SJCRH30 (cell line): ENCODE measurements at places on chromosomes 1 and 21.

DNA sequence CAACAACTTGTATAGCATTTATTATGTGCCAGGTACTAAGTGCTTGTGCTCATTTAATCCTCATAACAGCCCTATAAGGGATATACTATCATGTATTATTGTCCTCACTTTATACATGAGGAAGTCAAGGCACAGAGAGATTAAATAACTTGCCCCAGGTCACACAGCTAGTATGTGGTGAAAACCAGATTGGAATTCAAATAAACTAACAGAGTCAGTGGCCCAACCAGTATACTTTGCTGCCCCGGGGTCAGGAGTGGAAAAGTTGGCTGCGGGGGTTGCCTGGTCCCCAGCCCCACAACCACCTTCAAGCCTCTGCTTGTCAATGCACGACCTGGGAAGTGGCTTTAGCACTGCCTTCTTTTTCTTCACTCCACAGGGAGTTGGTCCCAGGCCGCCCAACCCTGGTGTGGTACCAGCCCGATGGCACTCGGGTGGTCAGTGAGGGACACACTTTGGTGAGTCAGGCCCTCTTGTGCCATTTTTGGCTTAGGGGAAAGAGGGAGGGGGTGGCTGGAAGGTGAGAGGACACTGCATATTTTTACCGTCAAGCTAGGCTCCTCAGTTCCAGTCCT, 2.5 kb downstream of the ADAM15 start:
- DNase-seq: no peak

DNA sequence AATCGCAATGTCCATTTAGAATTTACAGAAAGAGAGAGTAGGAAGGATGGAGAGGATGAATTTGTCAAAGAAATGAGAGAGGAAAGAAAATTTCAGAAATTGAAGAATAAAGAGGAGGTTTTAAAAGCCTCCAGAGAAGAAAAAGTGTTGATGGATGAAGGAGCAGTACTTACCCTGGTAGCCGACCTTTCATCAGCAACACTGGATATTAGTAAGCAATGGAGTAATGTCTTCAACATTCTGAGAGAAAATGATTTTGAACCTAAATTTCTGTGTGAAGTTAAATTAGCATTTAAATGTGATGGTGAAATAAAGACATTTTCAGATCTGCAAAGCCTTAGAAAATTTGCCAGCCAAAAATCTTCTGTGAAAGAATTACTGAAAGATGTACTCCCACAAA, 12.5 kb downstream of the L1TD1 start:
- no peak for DNase-seq

DNA sequence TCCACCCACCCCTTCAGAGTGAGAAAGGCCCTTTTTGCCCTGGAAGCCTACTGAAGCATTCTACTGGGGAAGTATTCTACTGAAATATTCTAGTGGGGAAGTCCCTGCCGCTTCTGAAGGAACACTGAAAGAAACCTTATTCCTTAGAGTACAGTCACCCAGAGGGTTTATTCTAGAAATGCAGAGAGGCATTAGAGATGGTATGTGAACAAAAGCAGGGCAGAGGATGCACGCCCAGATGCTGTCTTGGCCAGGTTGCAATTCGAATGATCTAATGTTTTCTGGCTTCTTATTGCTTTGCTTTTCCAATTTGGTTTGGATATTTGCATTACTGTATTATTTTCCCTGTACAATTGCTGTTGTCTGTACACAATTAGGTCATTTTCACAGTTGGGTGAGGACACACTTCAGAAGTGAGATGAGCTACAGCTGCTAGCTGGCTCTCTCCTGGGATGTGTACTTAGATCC, 37.1 kb downstream of the CCN1 start:
- no peak for DNase-seq

DNA sequence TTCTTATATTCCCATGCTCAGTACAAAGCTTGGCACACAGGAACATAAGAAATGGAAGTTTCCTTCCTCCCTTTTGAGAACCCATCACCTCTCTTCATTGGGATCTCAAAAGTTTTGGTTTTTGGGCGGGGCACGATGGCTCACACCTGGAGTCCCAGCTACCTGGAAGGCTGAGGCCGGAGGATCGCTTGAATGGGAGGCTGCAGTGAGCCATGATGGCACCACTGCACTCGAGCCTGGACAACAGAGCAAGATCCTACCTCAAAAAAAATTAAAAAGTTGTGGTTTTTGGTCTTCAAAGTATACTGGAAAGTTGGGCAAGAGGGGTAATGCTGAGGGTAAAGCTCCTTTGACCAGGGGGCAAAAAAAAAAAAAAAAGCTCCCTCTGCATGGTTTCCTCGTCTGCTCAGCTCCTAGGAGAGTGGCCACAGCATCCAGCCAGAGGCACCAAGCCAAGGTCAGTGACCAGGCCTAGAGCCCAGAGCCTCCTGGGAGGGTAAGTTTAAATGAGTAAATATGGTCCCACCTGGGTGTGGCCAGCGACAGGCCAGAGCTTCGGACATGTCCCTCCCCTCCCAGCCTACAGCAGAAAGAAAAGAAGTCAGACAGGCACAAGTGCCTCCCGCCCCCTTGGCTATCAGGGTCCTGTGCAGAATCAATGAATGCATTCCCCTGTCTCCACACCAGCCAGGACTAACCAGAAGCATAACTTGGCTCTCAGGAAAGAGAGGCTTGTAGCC, 5.0 kb downstream of the MEF2D start:
- no peak for DNase-seq

- no peak for DNase-seq
Observed at GRCh38 chr1:173917635-173918493, 737 bp upstream of the SERPINC1 start.

DNA sequence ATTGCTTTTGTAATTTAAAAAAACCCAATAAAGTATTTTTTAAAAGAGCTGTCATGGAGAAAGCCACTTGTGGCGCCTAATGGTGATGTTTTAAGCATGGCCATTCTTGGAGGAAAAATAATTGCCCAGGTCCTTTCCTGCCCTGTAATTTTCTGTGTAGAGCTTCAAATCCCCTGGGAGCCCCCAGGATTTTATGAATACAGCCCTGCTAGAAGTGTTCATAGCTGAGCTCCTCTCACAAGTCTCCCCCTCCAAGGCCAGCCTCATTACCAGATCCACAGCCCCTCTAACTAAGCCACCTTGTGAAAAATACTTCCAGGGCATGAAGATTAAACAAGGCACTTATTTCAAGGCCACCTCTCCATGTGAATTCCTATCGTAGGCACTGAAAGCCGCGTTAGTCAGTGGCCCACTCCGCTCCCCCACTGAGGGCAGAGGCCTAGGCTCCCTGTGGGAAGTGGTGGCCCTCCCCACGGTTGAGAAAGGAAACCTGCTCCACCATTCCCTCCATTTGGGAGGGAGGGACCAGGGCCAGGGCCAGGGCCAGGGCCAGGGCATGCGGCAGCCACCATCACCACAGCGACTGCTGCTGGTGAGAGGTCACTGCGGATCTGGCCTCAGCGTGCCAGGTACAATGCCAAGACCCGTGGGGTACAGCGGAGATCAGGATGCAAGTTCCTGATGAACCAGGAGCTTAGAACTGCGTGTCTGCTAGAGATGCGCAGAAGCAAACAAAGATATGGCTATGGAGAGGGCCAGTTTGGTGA, 83.1 kb downstream of the KCNN3 start:
- no peak for DNase-seq
